ENCODE measurements at places on chromosomes 5 and 9.

DNA sequence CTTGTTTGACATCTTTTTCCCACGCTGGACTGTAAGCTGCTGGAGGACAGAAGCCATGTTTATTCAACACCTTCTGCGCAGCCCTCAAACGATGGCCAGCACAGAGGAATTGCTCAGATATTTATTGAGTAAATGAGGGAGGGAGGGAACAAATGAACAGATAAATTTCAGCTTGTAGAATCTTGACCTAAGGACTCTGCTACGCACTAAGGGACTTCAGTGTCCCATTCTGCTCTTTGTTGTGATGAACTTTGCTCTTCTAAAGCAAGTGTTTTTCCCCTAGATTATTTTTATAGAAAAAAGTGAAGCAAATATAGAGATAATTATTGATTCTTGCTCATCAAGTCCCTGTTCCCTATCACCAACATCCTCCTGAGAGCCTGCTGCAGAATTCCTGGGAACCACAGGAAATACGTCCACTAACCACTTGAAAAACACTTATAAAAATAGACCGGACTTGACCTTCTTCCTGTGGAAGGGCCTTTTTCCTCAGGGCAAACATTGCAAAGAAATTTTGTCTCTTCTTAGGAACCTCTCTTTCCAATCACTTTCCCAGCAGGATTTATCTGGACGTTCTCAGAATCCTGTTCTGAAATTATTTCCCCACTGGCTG is 54.9 kb downstream of the FGF1 start:
- no peaks in the 10 kb centered on the region for H3K36me3 ChIP-seq
- no peak for DNase-seq
- no peak overlapping the region for H3K4me3 ChIP-seq
- H3K4me1 ChIP-seq, result no peaks in the 10 kb centered on the region
- H3K27me3 ChIP-seq, result no peaks in the 10 kb centered on the region
- H3K27ac ChIP-seq, result no peak overlapping the region

- no peaks in the 10 kb centered on the region for H3K27me3 ChIP-seq
- no peak overlapping the region for H3K27ac ChIP-seq
- no peaks in the 10 kb centered on the region for H3K4me1 ChIP-seq
- H3K4me3 ChIP-seq, result no peak overlapping the region
- H3K36me3 ChIP-seq, result no peaks in the 10 kb centered on the region
- no peak for DNase-seq
These were observed 134.5 kb downstream of the PALM2AKAP2 start for GRCh38 chr9:109914280-109915027.

- no peak for DNase-seq
- H3K27me3 ChIP-seq, result no peaks in the 10 kb centered on the region
- H3K27ac ChIP-seq, result no peak overlapping the region
- no peaks in the 10 kb centered on the region for H3K4me1 ChIP-seq
- no peak overlapping the region for H3K4me3 ChIP-seq
These were observed 6.9 kb downstream of the NR4A3 start for GRCh38 chr9:99828417-99829176.

DNA sequence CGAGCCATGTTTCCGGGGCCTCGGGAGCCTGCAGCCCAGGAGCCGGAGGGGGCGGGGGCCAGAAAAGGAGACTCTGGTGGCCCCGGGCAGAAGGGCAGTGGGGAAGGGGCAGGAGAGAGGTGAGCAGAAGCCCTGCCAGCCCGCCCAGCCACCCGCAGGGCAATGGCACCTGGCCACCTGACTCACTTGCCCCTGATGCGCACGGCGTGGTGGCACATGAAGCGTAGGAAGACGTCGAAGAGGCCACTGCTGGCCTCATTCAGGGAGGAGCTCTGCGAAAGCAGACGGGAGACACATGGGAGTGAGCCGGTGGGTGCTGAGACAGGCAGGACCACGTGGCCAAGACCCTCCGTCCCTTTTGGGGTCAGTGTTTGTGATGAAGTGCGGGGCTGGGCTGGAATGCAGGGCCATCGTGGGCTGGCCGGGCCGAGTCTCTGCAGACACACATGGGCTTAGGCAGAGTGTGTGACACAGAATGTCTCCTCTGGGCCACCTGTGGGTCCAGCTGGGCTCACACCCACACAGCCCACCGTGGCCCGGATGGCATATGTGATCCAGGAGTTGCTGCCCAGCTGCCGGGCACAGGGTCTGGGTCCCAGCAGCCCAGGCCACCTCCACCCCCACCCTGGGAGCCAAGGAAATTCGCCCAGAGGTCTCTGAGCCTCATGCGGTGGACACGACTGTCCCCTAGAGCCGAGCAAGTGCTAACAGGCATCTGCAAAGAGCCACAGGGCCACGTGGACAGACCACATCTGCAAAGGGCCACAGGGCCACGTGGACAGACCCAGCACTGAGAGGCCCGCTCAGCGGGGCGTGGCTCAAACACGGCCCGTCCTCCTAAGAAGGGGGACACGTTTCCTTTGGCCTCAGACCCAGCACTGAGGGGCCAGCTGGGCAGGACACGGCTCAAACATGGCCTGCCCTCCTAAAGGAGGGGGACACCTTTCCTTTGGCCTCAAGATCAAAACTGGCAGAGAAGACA is 23.6 kb downstream of the TERT start:
- no peaks in the 10 kb centered on the region for H3K4me1 ChIP-seq
- no peak for DNase-seq
- H3K36me3 ChIP-seq, result no peaks in the 10 kb centered on the region
- H3K4me3 ChIP-seq, result no peak overlapping the region
- H3K27ac ChIP-seq, result no peak overlapping the region

DNA sequence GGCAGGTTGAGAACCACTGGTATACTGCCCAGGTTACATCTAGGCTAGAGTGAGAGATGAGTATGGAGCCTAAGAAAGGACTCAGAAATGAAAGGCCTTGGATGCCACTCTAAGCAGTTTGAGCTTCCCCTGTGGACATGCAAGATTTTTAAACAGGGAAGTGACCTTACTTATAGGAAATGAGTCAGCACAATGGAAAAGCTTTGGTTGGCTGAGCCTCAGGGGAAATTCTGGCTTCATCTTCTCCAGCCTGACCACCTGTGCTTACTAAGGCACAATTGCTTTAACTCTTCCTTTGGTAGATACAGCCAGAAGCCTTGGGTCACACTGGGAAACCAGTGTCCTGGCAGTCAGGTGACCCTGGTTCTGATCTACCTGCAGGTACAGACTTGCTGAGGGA is 380.2 kb upstream of the ZNF462 start:
- H3K27ac ChIP-seq, result no peak overlapping the region
- no peak overlapping the region for H3K4me3 ChIP-seq
- DNase-seq, result no peak
- no peaks in the 10 kb centered on the region for H3K4me1 ChIP-seq

DNA sequence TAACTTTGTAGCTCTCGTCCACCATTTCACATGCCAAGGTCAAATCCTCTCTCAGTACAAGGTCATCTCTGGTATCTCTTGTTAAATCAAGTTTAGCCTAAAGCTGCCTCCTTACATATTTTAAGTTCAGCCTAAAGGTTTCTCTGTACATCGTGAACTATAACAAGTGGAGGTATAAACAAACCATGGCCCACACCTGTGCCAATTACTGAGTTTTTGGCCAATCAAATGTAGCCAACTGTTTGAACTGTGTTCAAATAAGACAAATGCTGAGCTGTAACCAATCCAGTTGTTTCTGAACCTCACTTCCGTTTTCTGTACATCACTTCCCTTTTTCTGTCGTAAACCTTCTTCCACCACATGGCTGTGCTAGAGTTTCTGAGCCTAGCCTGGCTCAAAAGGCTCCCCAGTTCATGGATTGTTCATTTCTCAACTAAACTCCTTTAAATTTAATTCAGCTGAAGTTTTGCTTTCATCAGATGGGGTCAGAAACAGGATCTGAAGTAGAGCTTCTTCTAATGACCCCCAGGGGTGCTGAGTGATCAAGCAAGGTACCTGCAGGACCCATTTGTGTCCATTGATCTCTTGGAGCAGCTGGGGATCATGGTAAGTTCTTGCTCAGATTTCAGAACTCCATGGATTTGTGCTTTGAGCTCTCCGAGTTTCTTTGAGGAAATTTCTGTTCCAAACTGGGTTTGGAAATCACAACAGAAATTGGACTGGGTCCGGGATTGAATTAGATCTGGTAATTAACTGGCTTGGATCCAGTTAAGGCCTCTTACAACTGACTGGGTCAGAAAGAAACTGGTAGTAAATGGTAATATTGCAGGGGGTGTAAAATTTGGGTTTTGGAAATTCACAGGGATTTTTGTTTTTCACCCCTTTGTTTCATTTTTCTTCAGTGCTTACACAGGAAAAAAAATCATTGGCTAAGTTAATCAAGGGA is 11.0 kb upstream of the NANS start:
- DNase-seq, result no peak
- H3K36me3 ChIP-seq, result peaks cover 9% of the 10 kb centered on the region
- H3K4me3 ChIP-seq, result no peak overlapping the region
- H3K27me3 ChIP-seq, result no peaks in the 10 kb centered on the region
- H3K27ac ChIP-seq, result no peak overlapping the region

DNA sequence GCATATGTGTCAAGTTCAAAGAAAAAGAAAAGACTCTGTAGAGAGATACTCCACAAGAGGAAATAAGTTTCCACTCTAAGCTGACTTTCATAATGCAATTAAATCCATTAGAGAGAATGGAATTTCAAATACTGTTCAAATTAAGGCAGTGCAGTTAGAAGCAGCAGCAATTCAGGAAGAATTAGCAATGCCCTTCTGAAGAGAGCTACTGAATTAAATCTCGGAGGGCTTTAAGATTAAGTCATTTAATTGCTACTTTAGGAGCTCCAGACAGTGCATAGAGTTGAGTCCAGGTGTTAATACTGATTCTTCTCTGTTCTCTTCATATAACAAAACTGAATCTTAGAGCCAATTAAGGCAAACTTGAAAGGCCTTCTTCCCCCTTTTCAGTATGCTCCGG is 8.5 kb downstream of the CDH12 start:
- DNase-seq, result no peak
- no peak overlapping the region for H3K4me3 ChIP-seq
- H3K36me3 ChIP-seq, result no peaks in the 10 kb centered on the region
- H3K27ac ChIP-seq, result no peak overlapping the region
- H3K4me1 ChIP-seq, result no peaks in the 10 kb centered on the region
